ENCODE measurements at places on chromosomes 5 and 9. TPM values are rescaled to one million over a fixed set of nuclear protein-coding genes. Genes with fewer than 3 reads are reported as not detected.

Gene IFNK
- total RNA-seq, result not detected

GRCh38 chr5:135578685-135579341 is at the start of gene CXCL14:
Gene CXCL14 (minus strand): TSS chr5:135578991. CDS start chr5:135578778, 213 bp downstream.
- no peak for DNase-seq
- H3K27me3 ChIP-seq, result peaks cover 89% of the 10 kb centered on the region
- H3K27ac ChIP-seq, result no peak within 1 kb of the TSS
- H3K36me3 ChIP-seq, result no peaks in the 10 kb centered on the region
- peaks cover 7% of the 10 kb centered on the region for H3K4me1 ChIP-seq

DNA sequence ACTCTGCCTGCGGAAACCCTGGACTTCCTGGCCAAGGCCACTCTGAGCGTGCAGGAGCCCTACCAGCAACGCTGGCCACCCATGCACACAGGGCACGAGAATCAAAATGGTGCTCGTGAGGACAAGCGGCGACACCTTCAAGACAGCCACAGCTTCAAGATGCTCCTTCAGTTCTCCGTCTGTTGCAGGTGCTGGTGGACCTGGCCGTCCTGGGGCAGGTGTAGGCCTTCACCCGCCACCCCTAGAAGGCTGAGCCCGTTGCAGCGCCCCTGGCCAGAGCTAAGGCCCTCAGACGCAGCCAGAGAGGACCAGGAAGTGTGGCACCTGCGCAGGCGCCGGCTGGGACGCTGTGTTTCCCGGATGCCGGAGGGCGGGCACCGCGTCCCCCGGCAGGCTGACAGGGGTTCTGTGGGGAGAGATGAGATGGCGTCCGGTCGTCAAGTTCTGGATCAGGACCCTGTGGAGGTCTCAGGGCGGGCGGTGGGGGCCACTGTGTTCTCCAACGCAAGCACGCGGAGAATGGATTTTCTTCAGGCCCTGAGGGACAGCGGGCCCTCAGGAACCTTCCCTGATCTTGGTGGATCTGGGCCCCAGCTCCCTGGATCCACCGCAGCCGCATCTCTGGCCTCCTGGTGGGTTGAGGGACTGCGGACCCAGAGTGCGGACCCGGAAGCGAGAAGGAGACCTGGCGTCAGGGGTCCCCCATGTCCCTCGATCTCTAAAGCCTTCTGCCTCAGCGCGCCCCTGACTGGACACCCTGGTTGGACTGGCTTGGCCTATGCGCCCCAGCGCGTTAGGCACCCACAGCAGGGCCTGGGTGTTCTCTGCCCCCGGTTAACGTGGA is 1770.8 kb upstream of the CDH9 start:
- no peak overlapping the region for H3K27ac ChIP-seq
- no peak for DNase-seq
- H3K4me1 ChIP-seq, result no peaks in the 10 kb centered on the region
- no peaks in the 10 kb centered on the region for H3K27me3 ChIP-seq

GRCh38 chr9:99127356-99128132 is 22.6 kb downstream of the TGFBR1 start:
- no peak overlapping the region for H3K4me3 ChIP-seq
- no peaks in the 10 kb centered on the region for H3K27me3 ChIP-seq
- H3K36me3 ChIP-seq, result no peaks in the 10 kb centered on the region
- H3K4me1 ChIP-seq, result peaks cover 17% of the 10 kb centered on the region
- no peak for DNase-seq
- H3K27ac ChIP-seq, result no peak overlapping the region

DNA sequence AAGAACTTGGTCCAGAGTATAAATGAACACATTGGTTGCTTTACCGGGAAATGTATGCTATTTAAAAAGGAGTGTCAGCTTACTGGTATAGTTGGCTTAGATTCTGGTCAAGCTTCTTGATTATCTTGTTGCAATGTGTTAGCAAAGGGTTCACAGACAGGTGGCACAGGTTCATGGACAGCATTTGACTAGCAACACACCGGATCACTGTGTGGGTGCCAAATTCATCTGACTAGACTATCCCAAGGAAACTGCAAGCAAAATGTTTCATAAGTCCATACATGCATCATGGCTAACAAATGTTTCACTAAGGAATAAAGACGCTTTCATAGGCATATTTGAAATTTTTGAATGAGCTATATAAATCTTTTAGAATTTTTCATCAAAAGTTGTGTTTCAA is 274.1 kb downstream of the PLK2 start:
- H3K4me3 ChIP-seq, result no peak overlapping the region
- H3K36me3 ChIP-seq, result no peaks in the 10 kb centered on the region
- peaks cover 5% of the 10 kb centered on the region for H3K4me1 ChIP-seq
- no peaks in the 10 kb centered on the region for H3K27me3 ChIP-seq
- no peak for DNase-seq

DNA sequence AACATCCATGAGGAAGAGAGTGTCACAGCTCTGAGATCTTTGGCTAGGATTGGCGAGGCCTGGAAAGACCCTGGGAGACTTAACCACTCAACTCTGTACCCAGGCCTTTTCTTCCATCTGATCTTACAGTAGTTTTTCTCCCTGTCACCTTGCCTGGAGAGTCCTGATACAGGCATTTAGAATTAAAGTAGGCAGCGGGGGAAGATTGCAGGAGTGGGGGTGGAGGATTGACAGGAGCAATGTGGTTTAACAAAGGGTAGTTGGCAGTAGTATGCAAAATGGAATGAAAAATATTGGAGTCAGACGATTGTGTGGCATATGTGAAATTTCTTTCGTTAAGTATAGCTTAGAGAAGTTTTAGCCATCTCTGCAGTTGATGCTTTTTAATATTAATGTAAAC is 16.9 kb downstream of the TMEFF1 start:
- H3K27me3 ChIP-seq, result no peaks in the 10 kb centered on the region
- H3K27ac ChIP-seq, result no peak overlapping the region
- H3K36me3 ChIP-seq, result no peaks in the 10 kb centered on the region
- H3K4me1 ChIP-seq, result no peaks in the 10 kb centered on the region
- DNase-seq, result no peak

Gene TMEFF1
- total RNA-seq, result 0.50 TPM

Gene CCNI2
- not detected for total RNA-seq

- H3K36me3 ChIP-seq, result no peaks in the 10 kb centered on the region
- no peak for DNase-seq
- no peaks in the 10 kb centered on the region for H3K27me3 ChIP-seq
- no peak overlapping the region for H3K27ac ChIP-seq
- no peaks in the 10 kb centered on the region for H3K4me1 ChIP-seq
- no peak overlapping the region for H3K4me3 ChIP-seq
These were observed 51.5 kb downstream of the HRH2 start for GRCh38 chr5:175709276-175709781.

DNA sequence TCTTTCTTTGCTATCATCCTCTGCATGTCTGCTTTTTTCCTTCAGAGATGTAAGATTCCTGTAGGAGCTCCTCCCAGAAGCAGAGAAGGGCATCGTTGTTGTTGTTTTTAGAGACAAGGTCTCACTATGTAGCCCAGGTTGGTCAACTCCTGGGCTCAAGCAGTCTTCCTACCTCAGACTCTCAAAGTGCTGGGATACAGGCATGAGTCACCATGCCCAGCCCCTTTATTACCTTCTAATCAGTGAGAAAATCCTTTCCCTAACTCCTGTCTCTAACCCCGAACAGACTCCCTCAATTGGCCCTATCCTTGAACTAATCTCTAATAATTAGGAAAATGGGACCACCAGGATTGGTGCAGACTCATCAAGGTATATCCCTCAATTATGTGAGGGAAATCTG is 64.4 kb downstream of the GALNT10 start:
- peak; percentile 55 for DNase-seq
- no peak overlapping the region for H3K27ac ChIP-seq

- H3K4me1 ChIP-seq, result no peaks in the 10 kb centered on the region
- no peaks in the 10 kb centered on the region for H3K36me3 ChIP-seq
- no peaks in the 10 kb centered on the region for H3K27me3 ChIP-seq
- H3K4me3 ChIP-seq, result no peak overlapping the region
- H3K27ac ChIP-seq, result no peak overlapping the region
- no peak for DNase-seq
These were observed 74.9 kb upstream of the RFX3 start for GRCh38 chr9:3600672-3601071.

Gene PTGER4
- total RNA-seq, result 13.3 TPM

Gene AGXT2
- not detected for total RNA-seq

DNA sequence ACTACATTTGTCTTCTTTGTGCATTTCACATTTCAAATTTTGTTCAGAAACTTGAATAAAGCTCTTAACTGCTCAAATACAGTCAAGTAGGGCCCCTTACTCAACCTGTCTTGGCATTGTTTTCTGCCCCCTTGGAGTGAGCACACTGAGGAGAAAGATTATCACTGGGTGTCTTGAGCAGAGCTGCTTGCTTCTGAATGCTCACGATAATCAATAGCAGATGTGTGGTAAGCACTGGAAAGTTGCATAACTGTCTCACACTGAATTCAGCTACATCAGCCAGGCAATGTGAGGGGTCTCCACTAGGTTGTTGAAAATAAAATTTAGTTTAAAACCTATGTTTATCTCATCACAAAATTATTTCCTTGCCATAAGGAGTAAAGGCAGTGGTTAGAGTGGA is 7.8 kb upstream of the TNFAIP8 start:
- no peaks in the 10 kb centered on the region for H3K27me3 ChIP-seq
- no peak overlapping the region for H3K27ac ChIP-seq
- H3K4me1 ChIP-seq, result peaks cover 3% of the 10 kb centered on the region
- H3K36me3 ChIP-seq, result no peaks in the 10 kb centered on the region
- no peak for DNase-seq

GRCh38 chr5:124628721-124629596 is 117.5 kb downstream of the ZNF608 start:
- H3K27me3 ChIP-seq, result no peaks in the 10 kb centered on the region
- H3K4me3 ChIP-seq, result no peak overlapping the region
- DNase-seq, result no peak

Gene MAML1
- total RNA-seq, result 21.4 TPM

Gene IFNA21
- not detected for total RNA-seq

- DNase-seq, result no peak
- H3K4me3 ChIP-seq, result no peak overlapping the region
- H3K27ac ChIP-seq, result peak overlapping the region; percentile 98
These were observed 2.9 kb downstream of the DNAJB5 start for GRCh38 chr9:34992376-34992951.

- H3K27me3 ChIP-seq, result no peaks in the 10 kb centered on the region
- H3K27ac ChIP-seq, result no peak overlapping the region
These were observed 108.7 kb upstream of the EFNA5 start for GRCh38 chr5:107779437-107779836.

GRCh38 chr5:57259704-57260103 is 85.8 kb downstream of the GPBP1 start:
- no peak overlapping the region for H3K27ac ChIP-seq
- peaks cover 23% of the 10 kb centered on the region for H3K36me3 ChIP-seq
- no peaks in the 10 kb centered on the region for H3K27me3 ChIP-seq
- DNase-seq, result no peak

Gene PLPP7
- 22.5 TPM for total RNA-seq

Gene NDUFS6
- total RNA-seq, result 55.2 TPM

- no peaks in the 10 kb centered on the region for H3K36me3 ChIP-seq
- H3K27ac ChIP-seq, result no peak overlapping the region
- H3K4me1 ChIP-seq, result peaks cover 6% of the 10 kb centered on the region
These were observed 275.2 kb downstream of the CWC27 start for GRCh38 chr5:65043843-65044359.

DNA sequence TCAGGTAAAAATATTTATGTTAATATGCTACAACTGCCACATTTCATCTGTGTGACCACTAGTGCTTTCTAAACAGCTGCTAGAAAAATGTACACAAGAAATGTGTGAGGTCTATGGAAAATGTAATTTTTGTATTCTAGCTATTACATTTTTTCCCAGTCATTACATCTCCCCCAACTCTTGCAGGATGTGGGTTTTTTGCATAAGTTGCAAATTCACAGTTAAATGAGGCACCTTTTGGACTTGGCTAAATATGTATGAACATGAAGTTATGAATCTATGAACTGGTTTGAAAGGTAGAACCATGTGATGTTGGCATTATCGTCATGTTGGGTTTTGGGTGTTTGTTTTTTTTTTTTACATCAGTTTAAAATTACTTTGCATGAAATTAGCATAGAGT is 590.4 kb upstream of the WWC1 start:
- no peaks in the 10 kb centered on the region for H3K4me1 ChIP-seq
- no peaks in the 10 kb centered on the region for H3K27me3 ChIP-seq
- no peaks in the 10 kb centered on the region for H3K36me3 ChIP-seq
- DNase-seq, result no peak

GRCh38 chr9:99594056-99594780 is 227.5 kb upstream of the NR4A3 start:
- H3K27me3 ChIP-seq, result no peaks in the 10 kb centered on the region
- H3K4me1 ChIP-seq, result no peaks in the 10 kb centered on the region
- H3K36me3 ChIP-seq, result no peaks in the 10 kb centered on the region
- DNase-seq, result peak; percentile 86

Gene NPR3
- 2.1 TPM for total RNA-seq

Data from esophagus muscularis mucosa (tissue), 4 donors.